ENCODE measurements at places on chromosomes 13 and 19. TPM values are rescaled to one million over a fixed set of nuclear protein-coding genes. Genes with fewer than 3 reads are reported as not detected.

- DNase-seq = no peak
- no peak overlapping the region for H3K27ac ChIP-seq
- H3K36me3 ChIP-seq = no peaks in the 10 kb centered on the region
- no peak overlapping the region for H3K4me3 ChIP-seq
- H3K27me3 ChIP-seq = no peaks in the 10 kb centered on the region
Measured at GRCh38 chr13:104987621-104988020, 1547.8 kb downstream of the EFNB2 start.

- no peak within 1 kb of the TSS for H3K27ac ChIP-seq
- H3K36me3 ChIP-seq = no peaks in the 10 kb centered on the region
- H3K4me3 ChIP-seq = no peak within 1 kb of the TSS
- H3K27me3 ChIP-seq = no peaks in the 10 kb centered on the region
Measured at GRCh38 chr13:113657851-113658741, at the start of gene ATP4B. Gene ATP4B, minus strand, starts transcription at chr13:113658198. Its CDS starts 54 bp downstream, at chr13:113658144.

DNA sequence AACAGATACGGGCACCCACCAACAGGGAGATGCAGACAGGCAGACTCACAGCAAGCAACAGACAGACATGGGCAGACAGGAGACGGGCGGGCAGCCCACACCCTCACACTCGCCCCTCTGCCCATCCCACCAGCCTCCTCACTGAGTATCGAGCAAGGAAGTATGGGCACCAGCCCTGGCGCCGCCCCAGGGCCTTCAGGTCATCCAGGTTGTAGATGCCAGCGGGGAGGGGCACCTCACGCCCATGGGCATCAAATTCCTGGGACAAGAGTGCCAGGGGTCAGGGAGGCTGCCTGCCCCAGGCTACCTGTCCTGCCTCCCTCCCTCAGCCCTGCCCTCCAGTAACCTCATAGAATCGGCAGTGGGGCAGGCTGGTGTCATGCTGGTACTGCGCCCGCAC lies 5.7 kb downstream of the ERCC2 start:
- H3K27ac ChIP-seq = no peak overlapping the region
- no peak overlapping the region for H3K4me3 ChIP-seq
- no peaks in the 10 kb centered on the region for H3K27me3 ChIP-seq
- DNase-seq = no peak
- H3K4me1 ChIP-seq = no peaks in the 10 kb centered on the region
- peaks cover 18% of the 10 kb centered on the region for H3K36me3 ChIP-seq

DNA sequence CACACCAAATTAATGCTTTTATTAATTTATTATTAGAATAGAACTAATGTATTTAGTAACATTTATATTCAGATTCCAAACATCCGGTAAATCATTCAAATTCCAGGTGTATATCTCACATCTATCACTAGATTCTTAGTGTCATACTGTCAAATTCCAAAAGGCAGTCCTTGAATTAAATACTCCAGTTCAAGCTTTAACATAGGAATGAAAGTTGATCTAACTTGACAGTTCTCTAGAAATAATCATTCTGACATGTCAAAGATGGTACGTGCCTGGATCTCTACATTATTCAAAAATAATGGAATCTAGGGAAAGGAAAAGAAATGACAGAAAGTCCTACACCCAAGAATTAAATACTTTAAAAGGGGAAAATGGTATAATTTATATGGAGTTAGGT lies 1161.5 kb downstream of the PCDH9 start:
- no peak overlapping the region for H3K4me3 ChIP-seq
- no peaks in the 10 kb centered on the region for H3K4me1 ChIP-seq
- no peaks in the 10 kb centered on the region for H3K27me3 ChIP-seq
- DNase-seq = no peak
- H3K36me3 ChIP-seq = no peaks in the 10 kb centered on the region

- H3K27ac ChIP-seq = no peak overlapping the region
- H3K27me3 ChIP-seq = no peaks in the 10 kb centered on the region
- DNase-seq = no peak
- H3K36me3 ChIP-seq = no peaks in the 10 kb centered on the region
- no peaks in the 10 kb centered on the region for H3K4me1 ChIP-seq
Measured at GRCh38 chr13:112462408-112462807, 86.3 kb downstream of the SPACA7 start.

The PRODH2 gene
- total RNA-seq = not detected

The IRGC gene
- total RNA-seq = not detected

The ZNF493 gene
- 32.4 TPM for total RNA-seq

The SH2D3A gene
- total RNA-seq = not detected

All from fibroblast of lung (primary cell).